ENCODE measurements at places on chromosomes 1 and 21.

DNA sequence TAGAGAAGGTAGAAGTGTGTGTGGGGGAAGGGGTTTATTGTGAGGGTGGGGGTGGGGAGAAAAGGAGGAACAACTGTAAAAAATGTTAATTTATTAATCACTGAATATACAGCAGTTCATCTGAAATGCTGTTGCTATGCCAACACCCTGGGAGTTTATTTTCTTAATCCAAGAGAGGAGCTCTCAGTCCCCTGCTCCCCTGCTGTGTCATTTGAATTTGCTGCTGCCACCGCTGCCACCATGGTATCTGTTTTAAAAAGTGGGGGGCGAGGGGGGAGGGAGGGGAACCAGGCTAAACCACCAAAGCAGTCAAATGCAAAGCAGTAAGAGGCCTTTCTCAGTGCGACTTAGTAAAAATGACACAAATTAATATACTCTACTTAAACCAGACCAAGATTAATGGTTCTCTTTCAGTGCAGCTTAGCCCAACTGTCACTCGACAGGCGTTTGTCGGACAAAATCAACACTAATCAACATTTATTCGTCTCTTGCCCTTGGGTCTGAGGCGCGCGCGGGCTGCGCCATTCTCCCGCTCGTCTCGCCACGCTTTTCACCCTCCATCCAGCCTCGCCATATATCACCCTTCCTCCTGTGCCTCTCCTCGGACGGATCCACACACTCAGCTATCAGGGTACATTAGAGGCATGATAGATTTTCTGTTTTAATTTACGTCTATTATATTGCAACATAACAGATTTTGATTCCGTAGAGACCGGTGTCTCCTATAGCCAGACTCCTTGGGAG lies 76.2 kb downstream of the PBX1 start:
- DNase-seq, result no peak

DNA sequence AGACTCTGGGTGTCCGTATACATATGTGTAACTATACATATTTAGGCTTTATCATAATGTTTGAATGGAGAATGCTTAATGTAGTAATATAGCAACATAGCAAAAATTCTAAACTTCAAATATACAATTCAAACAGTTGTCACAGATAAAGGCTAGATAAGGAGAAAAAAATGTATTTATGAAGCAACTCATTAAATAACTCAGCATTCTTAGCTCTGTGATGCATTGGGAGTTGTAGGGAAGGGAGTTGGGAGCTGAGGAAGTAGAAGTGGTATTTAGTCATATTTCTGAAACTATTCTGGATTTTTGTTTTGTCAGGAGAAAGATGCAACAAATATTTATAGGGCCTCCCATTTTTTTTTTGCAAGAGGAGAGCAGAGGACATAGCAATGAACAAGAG lies 197.8 kb downstream of the PBX1 start:
- no peak for DNase-seq

- no peak for DNase-seq
These were observed 53.5 kb downstream of the SLC37A1 start for GRCh38 chr21:42567214-42567555.

DNA sequence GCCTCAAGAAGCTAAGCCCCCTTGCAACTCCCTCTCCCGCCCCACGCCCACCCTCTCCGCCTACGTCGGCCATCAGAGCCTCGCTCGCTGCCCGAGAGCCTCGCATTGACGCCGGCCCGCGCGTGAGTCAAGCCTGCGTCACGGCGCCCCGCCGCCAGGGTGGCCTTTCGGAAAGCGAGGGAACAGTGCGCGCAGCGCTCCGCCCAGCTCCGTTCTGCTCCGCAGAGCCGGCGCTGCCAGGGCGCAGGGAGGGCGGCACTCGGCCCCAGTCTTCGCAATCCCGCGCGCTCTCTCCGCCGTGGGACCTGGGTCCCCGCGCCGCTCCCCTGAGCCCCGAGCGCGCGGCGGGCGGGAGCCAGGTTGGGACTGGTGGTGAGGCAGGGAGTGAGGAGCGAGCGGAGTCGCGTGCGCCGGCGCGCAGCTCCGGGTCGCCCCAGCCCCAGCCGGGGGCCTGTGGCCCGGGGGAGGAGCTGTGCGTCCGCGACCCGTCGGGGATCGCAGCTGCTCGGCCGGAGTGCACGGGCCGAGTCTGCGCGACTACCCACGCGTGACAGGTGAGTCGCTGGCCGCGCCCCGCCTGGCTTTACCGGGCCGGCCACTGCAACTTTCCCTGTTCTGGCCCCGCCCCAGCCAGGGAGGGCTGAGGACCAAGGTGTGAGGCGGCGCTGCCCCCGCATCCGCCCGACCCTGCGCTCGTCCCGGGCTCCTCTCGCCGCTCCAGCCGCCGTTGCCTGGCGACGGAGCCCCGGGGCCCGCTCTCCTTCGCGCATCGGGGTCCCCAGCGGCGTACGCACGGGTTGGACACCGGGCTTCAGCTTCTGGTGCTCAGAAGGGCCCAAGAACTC lies at the start of gene SLC6A17:
TSS of gene SLC6A17 (plus strand) at position 165 of the 845 bp plus-strand sequence. CDS start 16,436 bp downstream, outside the sequence.
- DNase-seq, result no peak

DNA sequence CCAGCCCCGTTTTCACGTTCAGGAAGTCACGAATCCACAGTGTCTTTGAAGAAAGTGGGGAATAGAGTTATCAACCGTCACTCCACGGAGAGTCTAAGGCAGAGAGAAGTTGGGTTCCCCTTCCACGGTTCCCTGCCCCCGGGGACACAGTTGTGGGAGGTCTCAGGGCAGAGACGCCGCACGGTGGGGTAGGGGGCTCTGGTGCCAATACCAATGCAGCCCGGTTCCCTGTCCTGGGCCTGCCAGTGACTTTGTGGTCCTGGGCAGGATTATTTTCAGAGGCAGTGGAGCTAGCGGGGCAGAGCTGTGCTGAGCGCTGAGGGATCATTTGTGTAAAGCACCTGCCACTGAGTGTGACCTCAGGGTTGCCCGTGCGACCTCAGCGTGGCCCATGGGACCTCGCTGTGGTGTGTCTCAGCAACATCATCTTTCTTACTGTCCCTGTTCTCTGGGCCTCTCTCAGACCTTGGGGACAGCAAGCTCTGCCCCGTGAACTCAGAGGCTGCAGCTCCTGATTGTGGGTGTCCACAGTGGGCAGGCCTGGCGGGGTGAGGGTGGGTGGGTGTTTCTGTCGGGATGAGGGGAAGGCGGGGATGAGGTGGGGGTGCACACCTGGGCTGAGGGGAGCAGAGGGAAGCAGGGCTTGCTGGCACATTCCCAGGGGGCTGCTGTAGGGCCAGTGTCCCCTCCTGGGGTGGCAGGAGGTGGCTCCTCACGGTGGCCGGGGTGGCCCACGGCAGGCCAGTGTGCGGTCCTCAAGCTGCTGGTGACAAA lies 65.2 kb downstream of the AGPAT3 start:
- no peak for DNase-seq

DNA sequence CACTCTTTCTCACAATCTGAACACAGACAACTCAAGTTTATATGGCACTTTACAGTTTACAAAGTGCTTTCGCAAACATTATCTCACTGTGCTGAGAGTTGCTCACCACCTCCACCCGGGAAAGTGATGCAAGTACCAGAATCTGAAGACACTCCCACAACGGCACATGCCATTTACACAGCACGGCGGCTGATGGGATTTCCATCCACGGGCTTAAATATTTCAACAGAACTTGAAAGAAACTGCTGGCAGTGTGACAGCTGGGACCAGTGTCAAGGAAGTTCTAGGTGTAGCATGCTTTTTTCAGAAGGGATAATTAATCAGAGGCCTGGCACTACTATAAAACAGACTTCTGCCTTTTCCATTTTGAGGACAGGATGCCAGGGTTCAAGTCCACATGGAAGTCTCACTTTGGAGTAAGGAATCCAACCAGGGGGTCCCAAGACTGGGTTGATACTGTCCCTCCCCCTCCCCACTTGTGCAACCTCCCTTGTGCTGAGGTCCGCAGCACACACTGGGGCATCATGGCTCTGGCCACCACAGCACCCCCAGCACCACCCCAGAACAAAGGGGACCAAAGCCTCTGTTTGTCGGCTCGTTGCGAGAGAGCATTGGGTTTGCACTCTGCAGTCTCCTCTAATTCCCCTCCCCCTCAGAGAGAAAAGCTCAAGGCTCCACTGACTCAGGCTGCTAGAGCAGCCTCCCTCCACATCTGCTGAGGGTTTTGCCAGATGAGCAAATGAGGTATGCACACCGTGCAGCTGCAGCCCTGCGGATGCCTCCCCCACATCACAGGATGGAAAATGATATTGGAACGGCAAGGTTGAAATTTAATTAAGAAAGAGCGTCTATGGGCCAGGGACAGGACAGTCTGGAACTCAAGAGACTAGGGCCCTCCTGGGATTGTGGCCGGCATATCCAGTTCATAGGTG lies 154.9 kb downstream of the TGFBR3 start:
- DNase-seq, result no peak

DNA sequence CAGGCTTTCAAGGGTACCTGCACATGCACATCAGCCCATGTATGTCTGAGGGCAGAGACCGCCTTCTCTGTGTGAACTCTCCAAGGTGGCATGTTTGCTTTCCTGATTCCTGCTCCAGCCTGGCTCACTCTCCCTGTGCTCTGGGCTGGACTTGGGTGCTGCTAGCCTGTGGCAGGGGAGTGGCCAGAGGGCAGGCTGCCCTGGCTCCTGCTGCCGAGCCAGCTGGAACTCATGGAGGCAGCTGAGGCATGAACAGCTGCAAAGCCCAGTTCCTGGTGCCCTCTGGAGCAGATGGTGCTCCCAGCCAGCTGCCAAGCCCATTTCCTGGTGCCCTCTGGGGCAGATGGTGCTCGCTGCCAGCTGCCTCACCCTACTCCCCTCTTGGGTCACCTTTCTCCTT lies 7.6 kb downstream of the UBL4B start:
- no peak for DNase-seq

GRCh38 chr1:180188684-180189175 lies 34.1 kb downstream of the QSOX1 start:
- no peak for DNase-seq

- DNase-seq, result no peak
These were observed 28.9 kb upstream of the RIPK4 start for GRCh38 chr21:41795726-41796125.

DNA sequence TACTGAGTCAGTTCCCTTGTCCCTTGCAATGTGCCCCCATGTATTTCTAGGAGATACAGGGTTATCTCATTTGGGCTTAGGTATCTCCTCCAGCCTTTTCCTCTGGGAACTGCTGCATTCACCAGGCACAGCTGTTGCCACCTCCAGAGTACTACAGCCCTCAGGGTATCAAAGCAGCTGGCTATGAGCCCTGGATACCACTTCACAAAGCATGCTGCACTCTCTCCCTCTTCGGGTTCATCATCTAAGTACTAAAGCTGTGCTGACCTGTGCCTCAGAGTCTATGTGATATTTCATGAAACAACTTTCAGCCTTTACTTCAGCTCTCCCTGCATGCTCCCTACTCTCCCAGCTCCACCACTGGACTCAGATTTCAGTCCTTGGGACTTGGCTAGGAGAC lies 62.3 kb downstream of the CCDC185 start:
- no peak for DNase-seq

GRCh38 chr1:231172411-231172810 lies 10.6 kb downstream of the TRIM67 start:
- no peak for DNase-seq

- no peak for DNase-seq
These were observed 19.0 kb upstream of the SSBP3 start for GRCh38 chr1:54425152-54425584.

DNA sequence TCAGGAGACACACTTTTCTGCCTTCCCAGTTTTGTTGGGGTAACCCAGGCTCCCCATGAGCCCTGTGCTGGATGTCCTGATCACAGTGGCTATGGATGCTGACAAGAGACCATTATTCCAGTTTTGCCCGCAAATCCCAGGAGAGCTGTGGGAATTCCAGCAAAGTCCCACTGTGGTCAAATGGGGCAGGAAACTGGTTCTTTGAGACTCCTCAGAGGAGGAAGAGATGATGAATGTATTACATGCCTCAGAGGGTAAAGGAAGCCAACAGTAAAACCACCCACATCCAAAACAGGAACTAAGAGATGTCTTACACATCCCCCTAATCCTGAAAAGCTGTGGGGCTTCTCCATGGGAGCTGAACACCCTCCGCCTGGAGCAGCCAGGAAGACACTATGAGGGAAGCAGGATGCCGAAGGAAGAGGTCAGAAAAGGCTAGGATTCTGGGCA lies 12.8 kb upstream of the MPZL1 start:
- no peak for DNase-seq

- no peak for DNase-seq
These were observed 365.6 kb downstream of the DUSP10 start for GRCh38 chr1:221376286-221376685.

DNA sequence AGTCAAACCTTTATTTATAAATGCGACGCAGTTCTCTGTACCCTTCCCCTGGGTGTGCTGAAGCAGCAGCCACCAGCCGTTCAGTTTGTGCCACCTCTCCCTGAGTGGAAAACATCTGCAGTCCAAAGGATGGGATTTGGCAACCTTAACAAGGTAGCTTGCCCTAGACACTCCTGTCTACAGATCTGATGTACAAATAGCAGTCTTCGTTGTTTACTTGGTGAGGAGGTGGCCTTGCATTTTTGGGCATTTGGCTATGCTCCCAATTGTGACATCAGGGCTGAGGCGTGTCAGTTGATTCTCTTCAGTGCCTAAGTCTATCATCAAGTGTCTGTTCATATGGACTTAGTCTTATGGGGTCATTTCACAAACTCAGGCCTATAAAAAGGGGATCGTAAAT lies 59.8 kb downstream of the KDM1A start:
- DNase-seq, result no peak

DNA sequence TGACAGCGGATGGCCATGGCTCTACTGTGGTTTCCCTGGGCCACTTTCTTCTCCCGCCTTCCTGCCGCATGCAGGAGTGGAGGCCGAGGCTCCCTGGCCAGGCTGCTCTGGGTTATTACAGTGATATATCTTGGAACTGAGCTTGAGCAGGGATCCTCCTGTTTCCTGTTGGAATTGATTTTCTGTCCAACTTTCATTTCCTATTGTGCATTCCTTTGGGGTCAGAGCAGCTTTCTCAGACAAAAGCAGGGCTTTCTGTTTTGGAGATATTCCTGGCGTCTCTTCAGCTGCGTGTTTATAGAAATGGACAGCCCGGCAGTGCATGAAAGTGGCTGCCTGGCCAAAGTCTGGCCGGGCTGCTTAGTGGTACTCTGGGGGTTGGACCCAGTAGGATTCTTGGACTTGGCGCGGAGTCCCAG lies 146.4 kb downstream of the KIF26B start:
- no peak for DNase-seq

- DNase-seq, result no peak
These were observed 5.9 kb upstream of the BRWD1 start for GRCh38 chr21:39319251-39319756.

DNA sequence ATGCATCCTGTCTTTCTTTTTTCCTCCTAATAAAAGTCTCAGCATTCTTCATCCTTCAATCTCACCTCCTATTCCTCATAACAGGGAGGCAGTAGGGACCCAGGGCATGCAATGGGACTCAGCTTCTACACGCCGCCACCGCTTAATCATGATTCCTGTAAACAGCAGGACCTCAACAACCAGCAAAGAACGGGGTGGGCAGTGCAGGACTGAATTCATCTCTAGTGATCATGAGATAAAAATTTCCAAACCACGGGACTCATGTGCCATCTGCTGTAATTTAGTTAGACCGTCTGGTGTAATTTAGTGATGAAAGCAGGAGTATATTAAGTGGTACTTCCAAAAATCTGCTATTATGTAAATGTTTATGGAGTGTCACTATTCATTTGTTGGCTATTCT lies 5.4 kb downstream of the PRAMEF12 start:
- DNase-seq, result no peak

All from stimulated activated CD8-positive, alpha-beta memory T cell treated with anti-CD3 and anti-CD28 coated beads, Interleukin-7, amount 100 ng/mL, for 4 hours (primary cell).